ENCODE measurements at places on chromosomes 11 and 22.

DNA sequence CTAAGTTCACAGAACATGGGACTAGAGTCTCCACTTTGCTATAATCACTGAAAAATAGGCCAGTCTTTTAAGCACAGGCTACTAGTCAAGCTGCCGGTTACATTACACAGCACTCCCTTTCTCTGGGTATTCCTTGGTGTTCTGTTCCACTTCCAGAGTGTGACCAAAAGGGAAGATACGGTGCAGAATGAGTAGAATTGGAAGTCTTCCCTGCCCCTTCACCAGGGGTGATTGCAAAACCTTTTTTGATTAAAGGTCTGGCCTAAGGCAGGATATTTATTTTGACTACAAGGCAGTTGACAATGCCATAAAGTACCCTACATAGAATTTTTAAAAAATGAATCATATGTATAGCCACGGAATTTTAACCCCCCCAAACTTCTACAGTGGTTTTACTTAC is 59.6 kb upstream of the ADORA2A start:
- no peak for DNase-seq

DNA sequence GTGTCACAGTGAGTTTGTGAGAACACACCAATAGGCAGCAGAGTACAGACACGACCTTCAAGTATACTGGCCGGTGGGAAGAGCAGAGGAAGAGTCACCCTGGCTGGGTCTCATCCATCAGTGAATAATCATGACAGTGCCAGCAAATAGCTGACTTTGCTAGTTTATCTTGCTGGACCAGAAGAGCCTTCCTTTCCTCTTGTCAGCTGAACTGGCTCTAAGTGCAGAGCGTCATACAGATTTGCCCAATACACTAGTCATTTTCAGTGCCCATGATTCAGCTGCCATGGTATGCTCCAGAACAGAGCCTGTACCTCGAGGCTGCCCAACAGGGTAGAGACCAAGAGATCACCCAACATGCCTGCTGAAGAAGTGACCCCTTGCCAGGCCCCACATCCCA is 82.9 kb upstream of the TBCEL start:
- no peak for DNase-seq

DNA sequence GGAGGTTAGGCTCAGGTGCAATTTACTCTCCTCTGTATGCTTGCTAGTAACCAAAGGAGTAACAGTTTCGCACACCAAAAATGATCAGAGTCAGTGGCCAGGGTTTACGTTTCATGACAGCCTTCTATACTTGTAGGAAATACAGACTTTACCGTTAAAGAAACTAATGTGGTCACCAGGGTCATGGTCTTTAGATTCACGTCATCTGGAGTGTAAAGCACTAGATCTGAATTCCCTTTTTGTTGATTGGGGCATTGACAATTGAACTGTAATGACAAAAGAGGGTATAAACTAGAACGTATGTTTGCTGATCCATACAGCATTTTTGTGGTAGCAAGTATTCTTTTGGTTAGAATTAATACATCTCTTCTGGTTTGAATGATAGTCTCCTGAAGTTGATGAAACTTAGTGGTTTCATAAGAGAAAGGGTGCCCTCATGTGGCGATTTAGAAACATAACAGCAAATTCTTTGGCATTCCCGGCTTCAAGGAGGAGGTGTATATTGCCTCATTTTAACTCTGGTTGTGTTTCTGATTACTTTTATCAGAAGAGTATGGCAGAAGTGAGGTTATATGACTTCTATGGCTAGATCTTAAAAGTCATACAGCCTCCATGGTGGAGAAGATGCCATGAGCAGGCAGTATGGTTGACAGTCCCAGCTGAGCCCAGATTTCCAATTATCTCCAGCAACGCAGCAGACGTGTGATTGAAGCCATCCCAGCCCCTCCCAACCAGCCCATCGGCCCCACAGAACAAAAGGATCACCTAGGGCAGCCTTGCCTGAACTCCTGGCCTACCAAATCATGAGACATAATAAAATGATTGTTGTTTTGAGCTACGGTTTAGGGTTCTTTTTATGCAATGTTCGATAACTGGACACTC is 35.1 kb downstream of the MMP7 start:
- peak; percentile 19 for DNase-seq

- DNase-seq: no peak
Measured at GRCh38 chr11:2652333-2653197, 47.2 kb downstream of the KCNQ1OT1 start.

DNA sequence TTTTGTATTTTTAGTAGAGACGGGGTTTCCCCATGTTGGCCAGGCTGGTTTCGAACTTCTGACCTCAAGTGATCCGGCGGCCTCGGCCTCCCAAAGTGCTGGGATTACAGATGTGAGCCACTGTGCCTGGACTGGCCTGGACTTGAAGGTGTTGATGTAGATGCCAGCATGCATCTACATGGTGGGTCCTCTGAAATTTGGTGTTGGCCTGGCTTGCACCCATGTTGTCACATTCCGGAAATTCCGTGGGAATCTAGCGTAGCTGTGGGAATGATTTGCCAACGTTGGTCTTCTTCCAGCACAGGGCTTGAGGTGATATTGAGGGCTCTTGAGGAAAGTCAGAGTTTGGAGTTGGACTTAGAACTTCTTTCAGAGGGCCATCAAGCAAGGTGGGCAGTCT is 6.5 kb downstream of the PACS1 start:
- DNase-seq: no peak
